ENCODE measurements at places on chromosomes 2 and 18. TPM values are rescaled to one million over a fixed set of nuclear protein-coding genes. Genes with fewer than 3 reads are reported as not detected.

GRCh38 chr2:233844064-233844807 is 10.1 kb downstream of the HJURP start:
- DNase-seq = no peak

DNA sequence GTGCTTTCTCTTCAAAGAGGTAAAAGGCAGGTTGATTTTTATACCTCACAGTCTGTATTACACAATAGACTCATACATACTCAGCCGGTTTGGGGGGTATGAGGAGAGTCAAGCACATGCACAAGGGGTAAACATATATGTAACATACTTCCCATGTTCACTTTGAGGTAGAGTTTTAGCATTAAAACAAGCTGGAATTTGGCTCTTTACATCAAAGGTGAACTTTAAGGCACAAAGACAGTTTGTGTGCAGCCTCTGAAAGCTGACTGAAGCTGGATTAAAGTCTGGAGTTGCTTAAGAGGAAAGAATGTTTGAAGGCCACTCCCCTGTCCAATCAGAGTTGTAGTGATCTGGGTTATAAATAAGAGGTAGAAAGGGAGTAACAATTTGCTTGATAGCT is 282.0 kb downstream of the DPP10 start:
- DNase-seq = no peak

- DNase-seq = no peak
These were observed 13.4 kb upstream of the LAPTM4A start for GRCh38 chr2:20064841-20065240.

DNA sequence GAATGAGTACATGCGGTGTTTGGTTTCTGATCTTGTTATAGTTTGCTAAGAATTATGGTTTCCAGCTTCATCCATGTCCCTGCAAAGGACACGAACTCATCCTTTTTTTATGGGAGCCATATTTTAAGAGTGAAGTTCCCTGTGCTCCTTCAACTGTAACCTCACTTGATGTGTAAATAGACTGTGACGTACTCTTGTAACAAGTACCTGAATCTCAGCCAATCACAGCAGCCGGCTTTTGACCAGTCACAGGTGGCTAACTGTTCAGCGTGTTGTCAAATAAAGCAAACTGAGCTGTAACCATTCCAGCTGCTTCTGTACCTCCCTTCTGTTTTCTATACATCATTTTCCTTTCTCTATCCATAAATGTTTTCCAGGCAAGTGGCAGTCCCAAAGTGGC is 774.3 kb upstream of the HS6ST1 start:
- DNase-seq = no peak

Gene ASAP2
- polyA plus RNA-seq = 20.0 TPM

DNA sequence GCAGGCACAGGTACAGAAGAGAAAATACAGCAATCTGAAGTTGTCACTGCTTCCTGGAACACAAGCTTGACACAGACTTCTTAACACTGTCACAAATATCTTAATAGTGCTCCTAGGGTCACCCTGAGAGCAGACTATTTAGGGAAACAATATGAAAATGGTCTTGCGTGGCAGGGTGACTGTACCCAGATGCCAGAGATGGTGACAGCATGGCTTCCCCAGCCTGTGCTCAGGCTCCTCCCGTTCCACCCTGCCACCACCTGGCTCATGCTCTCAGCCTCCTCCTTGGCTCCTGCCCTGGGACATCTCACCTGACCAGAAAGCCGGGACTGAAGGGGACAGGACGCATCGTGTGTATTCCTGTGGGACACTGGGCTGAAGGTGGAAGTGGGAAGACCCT is 111.5 kb downstream of the RAPGEF4 start:
- no peak for DNase-seq

GRCh38 chr18:4438938-4439337 is 16.2 kb downstream of the DLGAP1 start:
- no peak for DNase-seq

GRCh38 chr2:196988639-196989038 is 62.1 kb upstream of the PGAP1 start:
- DNase-seq = no peak

GRCh38 chr2:217091531-217091930 is 231.7 kb upstream of the TNP1 start:
- DNase-seq = no peak

GRCh38 chr2:108154366-108155061 is 85.3 kb upstream of the SULT1C3 start:
- no peak for DNase-seq

DNA sequence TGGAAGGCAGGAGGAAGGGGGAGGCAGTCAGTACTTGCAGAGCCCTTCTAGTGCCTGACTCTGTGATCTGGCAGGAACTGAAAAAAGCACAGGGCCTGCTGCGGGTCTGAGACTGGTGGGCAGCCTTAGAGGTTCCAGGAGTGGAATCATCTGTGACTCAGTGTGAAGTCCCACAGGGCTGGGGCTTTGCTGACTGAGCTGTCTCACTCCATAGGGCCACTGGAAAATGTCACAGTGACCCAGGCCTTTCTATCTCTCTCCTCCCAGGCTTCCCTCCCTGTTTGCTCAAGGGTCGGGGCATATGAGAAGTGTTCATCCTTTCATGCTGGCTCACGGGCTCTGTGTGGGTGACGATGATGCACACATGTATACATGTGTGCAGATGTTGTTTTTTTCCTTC is 47.1 kb upstream of the ZFP36L2 start:
- DNase-seq = no peak

Measured in muscle of back (tissue), 13 donors.